ENCODE measurements at places on chromosomes 4 and X.

DNA sequence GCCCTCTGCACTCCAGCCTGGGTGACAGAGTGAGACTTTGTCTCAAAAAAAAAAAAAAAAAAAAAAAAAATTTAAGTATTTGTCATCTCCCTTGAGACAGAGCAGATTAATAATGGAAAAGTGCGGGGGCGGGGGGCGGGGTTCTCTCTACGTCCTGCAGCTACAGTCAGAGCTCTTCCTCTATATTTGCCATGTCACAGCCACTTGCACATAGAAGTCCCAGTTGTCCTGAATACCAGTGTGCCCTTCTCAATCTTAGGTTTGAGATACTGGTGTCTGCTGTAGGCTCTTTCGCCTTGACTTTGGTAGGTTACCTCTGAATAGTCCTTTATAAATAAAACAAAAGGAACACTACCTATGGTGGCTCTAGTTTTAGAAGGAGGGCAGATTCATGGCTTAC, 237.8 kb upstream of the PGRMC2 start:
- DNase-seq: no peak

DNA sequence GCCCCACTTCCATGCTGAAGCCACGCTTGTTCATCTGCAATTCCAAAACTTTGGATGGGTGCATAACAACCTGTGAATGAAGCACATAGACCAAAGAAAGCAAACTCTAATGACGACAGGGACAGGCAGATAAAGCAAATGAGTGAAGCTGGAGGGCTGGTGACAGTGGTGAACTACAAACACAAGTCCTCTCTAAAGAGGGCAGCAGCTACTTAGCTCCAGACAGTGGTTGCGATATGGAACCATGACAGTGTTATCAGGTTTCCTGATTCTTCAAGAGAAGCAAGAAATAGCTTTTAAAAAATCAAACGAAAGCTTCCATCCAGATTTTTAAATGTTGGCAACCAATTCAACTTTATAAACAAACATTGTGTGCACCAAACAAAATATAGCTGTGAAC, 23.8 kb downstream of the NOX1 start:
- no peak for DNase-seq

DNA sequence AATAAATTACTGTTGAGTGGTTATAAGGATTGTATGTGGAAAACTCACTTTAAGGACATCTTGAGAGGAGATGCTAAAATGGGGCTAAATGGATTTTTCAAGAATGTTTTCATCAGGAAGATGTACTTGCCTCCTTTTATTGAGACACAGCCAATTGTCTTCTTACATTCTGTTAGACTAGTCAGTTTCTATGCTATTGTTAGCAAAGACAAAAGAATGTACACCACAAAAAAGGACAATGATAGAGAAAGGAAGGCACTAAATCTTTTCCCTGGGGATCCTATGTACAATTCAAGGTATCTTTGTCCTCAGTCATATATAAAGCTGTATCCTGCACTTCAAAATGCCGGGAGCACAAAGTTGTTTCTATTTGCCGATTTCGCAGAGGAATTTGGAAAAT, 42.6 kb downstream of the TMA16 start:
- no peak for DNase-seq

- no peak for DNase-seq
Measured at GRCh38 chr4:142539796-142540482, 306.2 kb downstream of the INPP4B start.

GRCh38 chr4:31366041-31366440, 645.9 kb downstream of the PCDH7 start:
- DNase-seq: no peak

- no peak for DNase-seq
Measured at GRCh38 chrX:118167361-118167760, 50.8 kb upstream of the KLHL13 start.

DNA sequence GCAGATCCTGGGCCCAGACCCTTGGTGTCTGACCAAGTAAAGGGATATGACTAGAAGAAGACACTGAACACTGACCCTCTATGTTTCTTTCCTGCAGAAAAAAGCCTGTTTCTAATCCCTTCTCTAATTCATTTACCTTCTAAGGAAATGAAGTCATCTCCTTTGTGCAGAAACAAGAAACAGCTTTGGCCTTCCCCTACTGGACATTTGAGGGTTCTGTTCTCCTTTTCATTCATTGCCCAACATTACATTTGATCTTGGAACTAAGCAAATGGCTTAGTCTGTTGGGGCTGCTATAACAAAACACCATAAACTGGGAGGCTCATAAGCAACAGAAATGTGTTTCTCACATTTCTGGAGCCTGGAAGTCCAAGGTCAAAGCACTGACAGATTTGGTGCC, 20.0 kb downstream of the HCCS start:
- no peak for DNase-seq

DNA sequence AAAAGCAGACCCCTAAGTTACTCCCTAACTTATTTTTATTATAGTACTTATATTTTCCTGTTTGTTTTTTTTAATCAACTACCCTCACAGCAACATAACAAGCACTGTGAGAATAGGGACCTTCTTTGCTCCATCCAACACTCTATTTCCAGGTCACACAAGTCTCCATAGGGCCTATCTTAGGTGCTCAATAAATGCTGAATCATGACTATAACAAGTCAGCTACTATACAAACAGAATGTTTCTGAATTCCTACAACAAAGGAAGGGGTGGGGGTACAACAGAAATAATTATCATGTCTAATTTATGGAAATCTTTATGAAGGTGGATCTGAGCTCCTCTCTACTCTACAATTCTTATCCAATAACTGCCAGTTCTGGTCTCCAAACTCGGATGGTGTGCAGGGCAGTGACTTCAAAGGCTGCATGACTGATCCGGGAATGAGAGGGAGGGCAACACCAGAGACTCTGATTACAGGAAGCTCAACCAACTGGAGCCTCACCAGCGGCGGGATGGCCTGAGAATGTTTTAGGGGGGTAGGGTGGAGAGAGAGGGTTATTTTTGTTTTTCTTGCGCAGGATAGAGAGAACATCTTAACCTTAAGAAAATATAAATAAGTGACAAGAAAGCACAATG, 71.1 kb downstream of the HADH start:
- DNase-seq: no peak

- DNase-seq: no peak
Measured at GRCh38 chrX:44480591-44480990, 62.1 kb downstream of the FUNDC1 start.

- no peak for DNase-seq
Measured at GRCh38 chr4:101355767-101356702, 8.7 kb upstream of the PPP3CA start.

GRCh38 chr4:151641983-151642382, 118.8 kb downstream of the GATB start:
- no peak for DNase-seq

DNA sequence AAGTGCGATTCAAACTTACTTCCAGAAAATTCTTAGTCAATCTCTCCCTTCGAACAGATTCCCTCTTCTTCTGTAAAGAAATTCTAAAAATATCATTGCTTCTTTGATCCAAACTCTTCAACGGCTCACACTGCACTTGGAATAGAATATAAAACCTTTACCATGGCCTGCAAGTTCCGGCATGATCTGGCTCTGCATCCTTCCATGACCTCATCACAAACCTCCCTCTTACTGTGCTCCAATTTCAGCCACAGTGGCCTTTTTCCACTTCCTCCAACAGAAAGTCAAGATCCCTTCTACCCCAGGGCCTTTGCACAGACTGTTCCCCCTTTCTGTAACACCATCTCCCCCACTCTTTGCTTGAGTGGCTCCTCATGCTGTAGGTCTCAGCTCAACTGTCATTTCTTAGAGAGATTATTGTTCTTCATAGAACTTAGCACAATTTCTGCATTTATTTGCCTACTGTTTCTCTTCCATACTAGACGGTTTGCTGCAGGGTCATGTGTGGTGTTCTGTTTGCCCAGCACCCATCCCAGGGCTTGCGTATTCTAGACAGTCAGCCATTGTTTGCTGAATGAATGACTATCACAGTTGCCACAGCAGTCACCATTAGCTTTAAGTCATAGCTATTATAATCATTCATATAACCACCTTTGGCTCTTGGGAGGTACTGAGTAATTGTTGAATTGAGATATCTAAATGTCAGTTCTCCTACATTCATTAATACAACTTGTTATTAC, 1.9 kb upstream of the STOX2 start:
- DNase-seq: no peak

DNA sequence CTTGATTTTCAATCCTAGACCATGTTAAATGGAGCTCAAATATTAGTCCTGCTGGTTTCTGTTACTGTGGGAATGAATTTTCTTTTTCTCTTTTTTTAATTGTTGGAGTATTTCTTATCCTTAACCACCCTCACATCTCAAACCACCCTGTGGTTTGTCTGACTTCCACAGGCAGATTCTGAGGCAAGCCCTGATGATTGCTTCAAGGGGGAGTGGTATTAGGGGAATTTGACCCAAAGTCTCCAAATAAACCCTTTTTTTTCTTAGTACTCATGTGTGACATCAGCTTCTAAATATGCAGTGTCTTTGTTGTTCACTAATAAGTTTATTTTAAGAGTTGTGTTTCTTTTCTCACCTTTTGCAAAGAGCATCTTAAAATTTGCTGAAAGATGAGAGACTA, 810.3 kb downstream of the IL1RAPL1 start:
- no peak for DNase-seq

DNA sequence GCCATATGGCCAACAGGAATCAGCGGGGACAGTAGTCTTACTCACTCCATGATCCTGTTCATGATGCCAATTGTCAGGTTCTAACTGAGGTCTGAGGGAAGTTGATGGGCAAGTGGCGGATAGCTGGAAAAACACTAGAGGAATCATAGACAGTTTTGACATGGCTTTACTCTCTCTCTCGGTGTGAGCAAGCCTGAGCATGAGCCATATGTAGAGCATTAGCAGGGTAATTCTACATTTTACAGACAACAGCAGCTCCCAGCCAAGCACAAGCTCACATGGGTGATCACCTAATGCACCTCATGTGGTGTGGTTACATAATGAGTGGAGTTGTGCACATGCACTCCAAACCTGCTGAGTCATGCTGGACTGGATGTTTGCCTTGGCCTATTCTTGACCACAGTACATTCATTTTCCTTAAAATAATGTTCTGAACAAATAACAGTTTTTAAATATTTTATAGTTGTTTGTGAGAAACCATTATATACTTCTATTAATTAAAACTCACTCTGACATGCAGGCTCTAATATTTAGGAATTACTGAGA, 429.2 kb downstream of the GPAT3 start:
- DNase-seq: no peak

DNA sequence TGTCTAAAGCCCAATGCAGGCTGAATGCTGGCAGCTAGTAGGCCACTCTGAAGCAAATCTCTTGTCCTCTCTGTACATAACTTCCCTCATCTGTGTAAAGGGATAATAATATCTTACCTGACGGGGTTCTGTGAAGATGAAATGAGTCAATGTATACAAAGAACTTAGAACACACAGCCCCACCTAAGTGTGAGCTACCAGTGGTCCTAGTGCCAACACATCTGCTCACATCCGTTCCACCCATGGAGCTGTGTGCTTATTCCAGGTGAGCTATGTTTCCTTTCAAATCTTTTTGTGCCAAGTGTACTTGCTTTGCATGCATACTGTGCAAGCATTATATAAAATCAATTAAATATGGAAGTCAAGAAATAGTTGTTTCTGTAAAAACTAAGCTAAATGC, 116.4 kb downstream of the TSPAN5 start:
- no peak for DNase-seq

DNA sequence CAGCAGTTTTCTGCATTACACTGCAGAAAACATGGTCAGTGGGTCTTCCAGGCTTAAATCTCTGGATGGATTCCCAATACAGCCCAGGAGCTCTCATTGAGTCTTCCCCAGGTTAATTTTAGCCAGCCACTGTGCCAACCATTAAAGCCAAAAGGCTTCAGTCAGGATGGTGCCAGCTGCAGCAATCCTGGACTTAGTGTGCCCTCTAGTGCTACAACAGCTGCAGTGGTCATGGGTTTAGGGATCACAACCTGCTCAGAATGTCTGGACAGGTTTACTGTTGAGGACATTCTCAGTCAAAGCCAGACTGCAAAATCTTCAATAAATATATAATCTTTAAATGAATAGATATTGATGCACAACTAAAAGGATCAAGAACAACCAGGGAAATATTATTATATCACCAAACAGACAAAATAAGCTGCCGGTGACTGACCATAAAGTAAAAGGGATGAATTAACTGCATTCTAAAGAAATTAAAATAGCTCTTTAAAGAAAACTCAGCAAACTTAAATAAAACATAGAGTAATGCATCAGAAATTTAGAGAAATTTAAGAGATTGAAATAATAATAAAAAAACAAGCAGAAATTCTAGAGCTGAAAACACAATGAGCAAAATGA, 639.9 kb downstream of the SPOCK3 start:
- DNase-seq: no peak

DNA sequence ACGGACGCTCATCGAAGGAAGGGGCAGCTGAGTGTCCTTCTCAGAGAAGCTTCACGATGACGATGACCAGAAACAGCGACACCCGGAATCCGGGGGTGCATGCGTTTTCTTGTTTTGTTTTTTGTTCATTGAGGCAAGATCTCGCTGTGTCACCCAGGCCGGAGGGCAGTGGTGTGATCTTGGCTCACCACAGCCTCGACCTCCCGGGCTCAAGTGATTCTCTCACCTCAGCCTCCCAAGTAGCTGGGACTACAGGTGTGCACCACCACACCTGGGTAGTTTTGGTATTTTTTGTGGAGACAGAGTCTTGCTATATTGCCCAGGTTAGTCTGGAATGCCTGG, 19.8 kb downstream of the DGKQ start:
- no peak for DNase-seq

DNA sequence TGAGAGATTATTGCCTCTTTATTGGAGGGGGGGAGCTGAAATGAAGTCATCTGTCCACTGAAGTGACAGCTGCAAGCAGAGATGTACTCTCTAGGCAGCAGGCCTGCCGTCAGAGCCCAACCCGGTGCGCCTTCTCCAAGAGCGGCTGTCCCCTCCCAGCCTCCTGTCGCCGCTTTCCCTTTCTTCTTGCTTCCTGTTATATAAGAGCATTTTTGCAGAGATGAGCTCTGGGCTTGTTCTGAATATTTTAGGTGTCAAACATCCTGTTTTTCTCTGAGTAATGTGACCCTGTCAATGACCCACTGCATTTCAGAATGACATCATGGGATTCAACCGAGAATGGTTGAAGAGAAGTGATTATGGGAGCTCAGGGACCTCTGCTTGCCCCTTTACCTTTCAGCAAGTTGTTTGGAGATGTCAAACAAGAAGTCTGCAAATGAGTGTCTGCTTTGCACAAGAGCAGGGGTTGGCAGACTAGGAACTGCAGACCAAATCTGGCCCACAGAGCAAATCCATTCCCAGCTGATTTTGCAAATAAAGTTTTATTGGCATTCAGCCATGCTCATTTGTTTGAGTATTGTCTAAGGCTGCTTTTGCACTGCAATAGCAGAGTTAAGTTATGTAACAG, 79.9 kb downstream of the SLC9A6 start:
- DNase-seq: no peak

DNA sequence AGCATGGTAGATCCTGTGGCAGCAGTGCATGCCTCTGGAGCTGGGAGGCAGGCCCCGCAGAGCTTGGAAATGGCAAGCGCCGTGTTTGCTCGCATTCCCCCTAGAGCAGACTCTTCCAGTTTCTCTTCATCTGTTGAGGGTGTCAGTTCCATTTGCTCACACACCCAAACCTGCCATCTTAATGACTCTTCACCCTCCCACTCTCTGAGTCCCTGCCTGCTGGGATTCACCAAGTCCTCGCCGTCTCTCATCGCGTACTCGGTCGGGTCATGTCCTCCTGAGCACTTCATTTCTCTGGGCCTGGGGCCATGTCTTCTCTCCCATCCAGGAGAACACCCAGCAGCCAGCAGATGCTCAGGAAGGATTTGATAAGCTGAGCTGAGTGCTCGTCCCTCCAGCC, 16.9 kb downstream of the ZBTB49 start:
- DNase-seq: no peak

- no peak for DNase-seq
Measured at GRCh38 chr4:165965503-165965902, 92.5 kb downstream of the TLL1 start.

GRCh38 chr4:110020139-110020538, 107.5 kb downstream of the EGF start:
- no peak for DNase-seq

Measured in stimulated activated CD8-positive, alpha-beta memory T cell treated with anti-CD3 and anti-CD28 coated beads, Interleukin-2, amount 100 ng/mL, for 48 hours (primary cell).